ENCODE measurements at places on chromosomes 12 and 14.

DNA sequence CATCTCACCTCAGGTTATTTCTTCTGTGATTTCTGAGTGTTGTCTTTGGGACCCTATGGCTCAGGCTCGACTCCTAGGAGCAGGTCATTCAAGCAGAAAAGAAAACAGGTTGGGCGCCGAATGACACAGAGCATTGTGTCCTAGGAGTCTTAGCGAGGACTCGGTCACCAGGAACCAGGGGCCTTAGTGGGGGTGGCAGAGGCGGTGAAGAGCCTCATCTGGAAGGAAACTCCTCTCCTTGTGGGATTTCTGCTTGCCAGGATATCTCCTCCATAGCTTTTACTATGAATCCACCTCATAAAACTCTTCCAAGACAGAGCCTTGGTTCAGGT lies 630 bp downstream of the PLEKHH1 start:
- no peak for DNase-seq

GRCh38 chr12:48175613-48176416 lies 7.6 kb upstream of the CCDC184 start:
- DNase-seq: peak; percentile 29

- DNase-seq: no peak
These were observed 7.6 kb upstream of the SLC25A21 start for GRCh38 chr14:37179896-37180502.

GRCh38 chr14:103393676-103394626 lies 8.7 kb downstream of the MARK3 start:
- DNase-seq: peak; percentile 42

DNA sequence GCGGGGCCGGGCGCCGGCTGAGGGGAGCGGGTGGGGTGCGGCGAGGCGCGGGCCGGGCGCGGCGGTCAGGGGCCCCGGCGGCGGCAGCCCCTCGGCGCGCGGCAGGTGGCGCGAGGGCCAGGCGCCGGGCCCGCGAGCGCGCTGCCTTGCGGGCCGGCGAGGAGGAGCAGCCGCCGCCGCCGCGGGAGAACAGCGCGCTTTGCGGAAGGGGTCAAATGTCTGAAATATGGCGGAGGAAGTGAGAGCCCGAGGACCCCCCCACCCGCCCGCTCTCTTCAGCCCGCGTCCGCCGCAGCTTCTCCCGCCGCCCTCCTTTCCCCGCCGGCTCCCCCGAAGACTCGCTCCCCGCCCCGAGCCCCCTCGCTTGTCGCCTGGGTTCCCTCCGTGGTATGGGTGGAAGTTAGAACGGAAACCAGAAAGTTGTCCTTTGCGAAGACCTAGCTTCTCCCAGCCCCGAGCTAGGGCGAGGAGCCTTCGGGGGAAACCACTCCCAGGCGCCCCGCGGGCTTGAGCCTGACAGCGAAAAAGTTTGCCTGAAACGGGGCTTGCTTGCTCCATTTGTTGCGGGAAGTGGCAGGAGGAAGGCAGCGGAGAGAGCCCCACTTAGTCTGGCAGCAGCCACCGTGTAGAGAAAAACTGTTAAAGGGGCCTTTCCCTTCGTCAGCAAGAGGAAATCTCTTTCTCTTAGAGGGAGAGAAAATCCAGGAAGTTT lies 551 bp downstream of the RAP1B start:
- DNase-seq: peak; percentile 81

DNA sequence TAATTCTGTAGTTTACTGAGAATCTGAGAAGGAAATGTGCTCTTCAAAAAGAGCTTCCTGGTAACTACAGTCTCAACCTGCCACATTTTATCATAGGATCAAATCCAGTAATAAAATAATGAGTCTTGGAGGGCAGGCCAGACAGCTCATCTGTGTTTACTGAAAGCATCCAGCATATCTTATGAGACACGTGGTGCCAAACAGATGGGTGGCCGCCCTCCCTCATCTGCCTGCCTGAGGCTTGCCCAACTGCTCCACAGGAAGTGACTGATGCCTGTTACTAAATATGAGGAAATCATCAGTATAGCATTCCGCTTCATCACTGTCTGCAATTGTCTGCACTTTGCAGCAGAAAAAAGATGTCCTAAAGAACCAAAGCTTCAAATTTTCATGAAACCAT lies 13.5 kb downstream of the DHRS7 start:
- peak; percentile 94 for DNase-seq

DNA sequence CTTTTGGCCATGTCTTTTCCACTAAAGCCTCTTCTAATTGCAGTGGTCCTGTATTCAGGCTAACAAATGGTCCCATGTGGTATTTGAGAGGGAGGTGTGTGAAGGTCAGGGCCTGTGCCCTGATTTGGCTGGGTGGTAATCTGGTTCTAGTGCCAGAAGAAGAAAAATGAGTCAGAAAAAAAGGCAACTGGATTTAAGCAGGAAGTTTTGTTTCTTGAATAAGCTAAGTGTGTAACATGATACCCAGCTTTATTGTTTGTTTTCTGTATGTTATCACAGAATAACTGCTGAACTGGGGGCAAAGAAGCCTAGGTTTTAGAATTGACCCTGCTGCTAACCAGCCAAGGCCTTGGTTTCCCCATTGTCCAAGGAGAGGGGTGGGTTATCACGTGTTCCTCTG lies 134.0 kb downstream of the ANO6 start:
- DNase-seq: peak; percentile 15

GRCh38 chr12:10033783-10034545 lies 3.5 kb downstream of the CLEC9A start:
- DNase-seq: no peak

DNA sequence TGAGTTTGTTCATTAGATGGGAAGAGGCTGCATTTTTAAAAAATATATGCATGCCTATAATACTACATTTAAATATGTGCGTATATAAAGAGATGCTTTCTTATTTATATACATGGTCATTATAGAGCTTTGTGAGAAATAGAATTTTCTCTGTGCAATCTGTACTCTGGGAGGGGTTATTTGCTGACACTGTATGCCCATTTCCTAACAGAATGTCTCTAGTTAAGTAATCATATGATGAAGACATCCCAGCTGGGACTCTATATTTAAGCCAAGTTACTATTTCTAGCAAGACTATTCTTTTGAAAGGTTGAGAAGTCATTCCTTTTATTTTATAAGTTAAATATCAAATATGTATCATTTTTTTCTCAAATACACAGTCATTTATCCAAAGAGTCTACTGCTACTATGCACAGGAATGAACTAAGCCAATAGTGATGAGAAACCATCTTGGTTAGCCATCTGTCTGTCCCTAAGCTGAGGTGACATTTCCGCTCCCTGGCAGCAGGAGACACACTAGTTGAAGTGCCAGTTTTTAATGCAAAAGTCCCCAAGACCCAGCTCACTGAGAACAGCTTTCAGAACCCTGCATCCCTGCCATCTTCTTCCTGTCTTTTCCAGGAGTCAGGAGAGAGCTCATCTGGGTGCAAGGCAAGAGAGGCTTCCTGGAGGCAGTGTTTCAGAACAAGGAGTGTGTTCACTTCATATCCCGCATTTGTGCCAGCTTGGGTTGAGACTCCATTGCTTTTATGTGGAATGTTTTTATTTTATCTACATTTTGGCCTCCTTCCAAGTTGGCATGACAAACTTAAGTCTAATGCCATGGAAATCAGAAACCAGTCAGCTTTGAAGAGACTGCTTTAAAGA lies 69.5 kb downstream of the TMEM132C start:
- DNase-seq: no peak

DNA sequence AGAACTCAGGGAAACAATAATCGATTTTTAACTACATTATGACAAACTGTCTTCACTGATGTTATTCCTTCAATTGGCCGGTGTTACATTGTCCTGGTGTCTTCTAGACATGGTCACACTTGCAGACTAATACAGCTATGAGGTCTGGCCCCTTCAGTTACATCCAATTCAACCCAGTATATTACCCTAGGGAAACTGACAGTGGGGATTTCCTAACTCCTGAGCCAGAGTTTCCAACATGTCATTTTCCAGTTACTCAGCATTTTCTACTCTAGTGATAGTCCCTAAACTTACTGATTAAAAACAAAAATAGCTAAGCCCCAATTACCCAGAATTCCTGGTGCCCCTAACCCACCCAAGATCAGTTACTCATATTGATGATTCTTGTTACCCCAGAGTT lies 21.1 kb downstream of the IFNG start:
- no peak for DNase-seq

GRCh38 chr12:127670294-127670693 lies 596.7 kb upstream of the TMEM132C start:
- DNase-seq: no peak

DNA sequence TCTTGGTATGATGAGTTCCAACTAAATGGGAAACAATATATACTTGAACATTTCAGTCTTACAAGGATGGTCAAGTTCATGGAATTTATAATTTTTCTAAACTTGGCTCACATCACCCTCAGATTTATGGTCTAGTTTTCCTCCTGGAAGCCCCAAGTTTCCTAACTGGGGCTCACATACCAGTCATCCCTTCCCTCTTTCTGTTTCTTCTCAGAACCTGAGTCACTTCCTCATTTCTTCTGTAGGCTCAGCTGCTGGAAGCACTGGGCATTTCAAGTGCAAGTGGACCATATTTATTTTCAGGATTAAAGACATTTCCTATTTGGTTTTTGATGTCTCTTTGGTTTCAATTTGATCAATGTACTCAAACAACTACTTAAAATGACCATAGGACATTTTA lies 55.4 kb downstream of the GRIP1 start:
- no peak for DNase-seq

- DNase-seq: no peak
These were observed 576.0 kb downstream of the NRXN3 start for GRCh38 chr14:78746086-78746595.

DNA sequence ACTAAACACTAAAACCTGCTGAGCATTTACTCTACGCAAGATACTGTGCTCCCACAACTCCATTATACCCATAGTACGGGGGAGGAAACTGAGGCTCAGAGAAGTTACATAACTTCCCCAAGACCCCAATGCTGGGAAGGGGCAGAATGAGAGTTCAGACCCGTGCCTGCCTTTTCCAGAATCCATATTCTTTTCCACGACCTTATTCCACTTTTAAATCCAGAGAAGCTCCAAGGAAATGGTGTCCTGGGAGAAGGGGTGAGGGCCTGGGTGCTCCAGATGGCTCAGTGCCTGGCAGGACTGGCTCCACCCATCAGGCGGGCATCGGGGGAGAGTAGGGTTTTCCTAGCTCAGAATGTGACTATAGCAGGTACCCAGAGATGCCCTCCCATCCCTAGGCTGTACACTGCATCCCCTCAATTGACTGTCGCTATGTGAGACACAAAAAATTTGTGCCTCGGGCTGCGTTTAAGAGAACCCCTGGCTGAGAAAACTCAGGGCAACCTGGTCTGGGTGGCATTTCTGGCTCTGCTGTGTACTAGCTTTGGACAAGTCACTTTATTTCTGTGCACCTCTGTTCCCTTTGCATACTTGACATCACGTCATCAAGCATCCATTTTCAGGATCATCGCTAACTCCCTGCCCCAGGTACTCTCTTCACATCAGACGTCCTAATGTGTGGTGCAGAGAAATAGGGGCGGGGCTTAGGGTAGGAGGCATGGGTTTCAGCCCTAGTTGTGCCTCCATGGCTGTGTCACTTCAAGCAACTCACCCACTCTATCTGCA lies 11.6 kb upstream of the IQSEC3 start:
- DNase-seq: no peak

DNA sequence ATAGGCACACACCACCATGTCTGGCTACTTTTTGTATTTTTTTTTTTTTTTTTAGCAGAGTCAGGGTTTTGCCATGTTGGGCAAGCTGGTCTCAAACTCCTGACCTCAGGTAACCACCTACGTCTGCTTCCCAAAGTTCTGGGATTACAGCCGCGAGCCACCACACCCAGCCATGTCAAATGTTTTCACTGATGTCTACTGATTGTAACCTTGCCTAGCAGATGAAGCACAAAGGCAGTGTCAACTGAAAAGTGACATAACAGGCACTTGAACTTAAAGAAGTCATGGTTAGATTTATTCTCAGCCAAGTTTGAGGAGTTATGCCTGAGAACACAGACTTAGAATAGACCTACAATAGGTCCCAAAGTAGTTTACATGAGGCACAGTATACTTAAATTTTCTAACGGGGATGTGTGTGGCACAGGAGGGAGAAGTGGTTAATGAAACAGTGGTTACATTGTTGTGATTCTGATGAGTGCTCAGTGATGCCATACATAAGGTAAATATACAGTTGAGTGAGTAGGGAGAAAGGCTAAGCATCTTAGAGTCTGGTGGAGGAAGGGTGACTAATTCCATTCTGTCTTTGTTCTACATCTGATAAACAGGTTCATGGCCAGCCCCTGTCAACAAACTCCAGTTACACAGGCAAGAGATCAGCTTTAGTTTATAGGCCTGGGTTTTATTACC lies 12.6 kb upstream of the RNASE4 start:
- DNase-seq: no peak

GRCh38 chr12:26283046-26283445 lies 87.7 kb downstream of the SSPN start:
- DNase-seq: no peak

GRCh38 chr12:65266408-65266807 lies 12.1 kb upstream of the MSRB3 start:
- no peak for DNase-seq

- peak; percentile 54 for DNase-seq
These were observed 48.4 kb downstream of the GTF2A1 start for GRCh38 chr14:81172353-81172752.

DNA sequence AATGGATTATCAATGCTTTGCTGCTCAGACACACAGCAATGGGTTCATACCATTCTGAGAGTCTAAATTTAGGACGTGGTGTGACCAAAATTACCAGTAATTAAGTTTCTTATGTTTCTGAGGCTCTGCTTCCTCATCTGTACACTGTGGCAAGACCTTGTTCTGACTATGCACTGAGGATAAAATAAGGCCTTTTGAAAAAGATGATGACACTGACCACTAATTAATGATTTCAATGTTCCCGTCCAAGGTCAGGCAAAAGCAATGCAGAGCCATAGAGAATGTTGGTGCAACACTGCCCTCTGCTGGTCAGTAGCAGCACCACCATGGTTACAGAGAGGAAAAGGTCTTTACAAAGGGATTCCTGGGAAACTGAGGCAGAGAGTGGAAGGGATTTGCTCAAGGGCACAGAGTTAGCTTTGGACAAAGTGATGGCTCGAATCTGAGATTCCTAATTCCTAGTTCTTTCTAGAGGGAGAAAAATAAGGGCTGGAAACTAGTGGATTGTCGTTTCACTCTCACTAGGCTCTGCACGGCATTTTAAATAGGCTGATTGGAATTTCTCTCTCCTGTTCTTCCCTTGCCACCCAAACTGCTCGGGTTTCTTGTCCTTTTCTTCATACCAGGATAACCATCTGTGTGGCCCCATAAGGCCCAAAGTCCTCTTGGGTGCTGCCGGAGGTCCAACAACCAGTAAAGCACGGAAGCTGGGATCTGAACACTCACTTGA lies 22.3 kb upstream of the P2RX7 start:
- DNase-seq: peak; percentile 73

DNA sequence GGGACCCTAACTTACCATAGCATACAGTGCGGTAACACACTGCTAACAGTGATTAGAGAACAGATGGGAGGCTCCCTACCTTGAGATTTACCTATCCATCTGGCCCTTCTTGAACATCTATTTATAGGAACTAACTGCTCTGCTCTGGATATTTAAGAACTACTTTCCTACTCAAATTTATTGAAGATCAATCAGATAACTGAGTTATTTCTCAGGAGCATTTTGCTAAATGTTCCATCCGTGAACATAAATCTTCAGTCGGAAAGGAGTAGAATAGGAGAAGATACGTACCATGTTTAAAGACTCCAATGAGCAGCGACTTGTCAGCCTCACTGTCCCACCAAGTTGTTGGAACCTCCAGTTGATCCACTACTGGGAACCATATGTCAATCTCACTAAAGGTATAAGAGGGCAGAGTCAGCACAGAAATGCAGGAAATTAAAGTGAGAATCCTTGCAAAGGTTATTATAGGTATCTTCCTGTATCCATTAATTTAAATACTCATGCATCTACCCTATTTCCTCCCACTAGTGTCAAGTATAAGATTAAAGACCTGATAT lies 15.6 kb upstream of the SUPT16H start:
- DNase-seq: no peak

Data from fibroblast of gingiva (primary cell).